Gastroesophageal sphincter (tissue), 4 donors: ENCODE measurements at places on chromosomes 3 and 15. TPM values are rescaled to one million over a fixed set of nuclear protein-coding genes. Genes with fewer than 3 reads are reported as not detected.

GRCh38 chr3:192514754-192515663 lies 212.3 kb downstream of the FGF12 start:
- peak; percentile 19 for ATAC-seq

DNA sequence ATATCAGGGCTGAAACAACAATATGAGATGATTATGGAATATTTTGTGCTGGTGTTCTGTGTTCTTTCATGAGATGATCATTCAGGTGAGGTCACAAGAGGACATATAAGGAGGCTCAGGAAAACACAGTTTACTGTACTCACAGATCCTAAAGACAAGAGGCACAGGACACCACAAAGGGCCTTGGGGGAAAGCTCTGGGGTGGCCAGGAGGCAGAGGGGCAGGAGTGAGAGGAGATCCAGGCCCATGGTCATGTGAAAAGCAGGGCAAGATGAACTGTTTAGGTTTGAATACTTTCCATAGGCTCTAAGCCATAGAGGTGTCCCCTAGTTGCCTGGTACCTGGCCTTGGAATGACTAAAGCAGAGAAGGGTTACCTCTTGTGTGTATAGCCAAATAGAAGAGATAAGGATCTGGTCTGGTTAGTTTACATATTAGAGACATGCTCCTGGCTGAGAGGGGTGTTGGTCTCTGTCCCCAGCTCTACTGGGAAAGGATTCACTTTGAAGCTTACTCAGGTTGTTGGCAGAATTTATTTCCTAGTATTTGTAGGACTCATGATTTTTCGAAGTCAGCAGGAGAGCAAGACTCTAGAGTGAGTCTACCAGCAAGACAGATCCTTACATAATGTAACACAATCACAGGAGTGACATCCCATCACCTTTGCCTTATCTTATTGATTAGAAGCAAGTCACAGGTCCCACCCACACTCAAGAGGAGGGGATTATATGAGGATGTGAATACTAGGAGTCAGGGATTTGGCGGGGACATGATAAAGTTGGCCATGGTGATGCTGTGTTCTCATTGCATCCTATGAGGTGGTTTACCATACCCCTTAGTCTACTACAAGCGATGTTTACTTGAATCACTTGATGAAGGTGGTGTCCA lies 11.3 kb upstream of the TM4SF1 start:
- ATAC-seq: no peak

GRCh38 chr3:9500108-9501050 lies 53.2 kb downstream of the LHFPL4 start:
- ATAC-seq: peak; percentile 49

GRCh38 chr3:42683875-42684598 lies 1.3 kb upstream of the KLHL40 start:
- ATAC-seq: peak; percentile 94

GRCh38 chr15:63422891-63423590 lies 41.4 kb upstream of the CA12 start:
- ATAC-seq: no peak

DNA sequence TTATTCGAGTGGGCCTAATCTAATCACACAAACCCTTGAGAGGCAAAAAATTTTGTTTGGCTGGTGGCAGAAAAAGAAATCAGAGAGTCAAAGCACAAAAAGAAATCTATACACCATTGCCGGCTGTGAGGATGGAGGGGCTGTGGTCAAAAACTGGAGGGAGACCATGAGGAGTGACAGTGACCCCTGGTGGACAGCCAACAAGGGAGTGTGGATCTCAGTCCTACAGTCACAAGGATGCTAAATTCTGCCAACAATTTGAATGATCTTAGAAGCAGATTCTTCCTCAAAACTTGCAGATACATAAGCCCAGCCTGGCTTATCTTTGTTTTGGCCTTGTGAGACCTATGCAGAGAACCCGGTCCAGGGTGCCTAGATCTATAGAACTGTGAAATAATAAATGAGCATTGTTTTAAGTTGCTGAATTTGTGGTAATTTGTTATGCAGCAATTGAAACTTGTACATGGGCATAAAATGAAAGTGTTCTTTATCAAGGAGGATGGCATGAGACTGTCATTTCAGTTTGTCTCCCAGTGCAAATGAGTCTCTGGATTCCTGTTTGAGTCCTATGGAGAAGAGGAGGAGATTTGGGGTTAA lies 103.0 kb upstream of the ARHGEF26 start:
- ATAC-seq: no peak

CD276 gene
- total RNA-seq: 61.5 TPM

GRCh38 chr3:4030624-4031023 lies 231.4 kb downstream of the LRRN1 start:
- ATAC-seq: no peak

GRCh38 chr3:37574177-37574943 lies 287.3 kb upstream of the CTDSPL start:
- ATAC-seq: no peak
